IgD-negative memory B cell (primary cell): ENCODE measurements at places on chromosomes 4 and X. TPM values are rescaled to one million over a fixed set of nuclear protein-coding genes. Genes with fewer than 3 reads are reported as not detected.

Gene CXXC4
- not detected for polyA plus RNA-seq

Gene PAK3
- 0.19 TPM for polyA plus RNA-seq

Gene DKK2
- 0.15 TPM for polyA plus RNA-seq

Gene CTAG1B
- not detected for polyA plus RNA-seq

Gene COX7B2
- polyA plus RNA-seq: not detected

Gene ENPP6
- not detected for polyA plus RNA-seq

Gene CXCL3
- not detected for polyA plus RNA-seq

Gene TRAM1L1
- not detected for polyA plus RNA-seq

Gene NSUN7
- 1.1 TPM for polyA plus RNA-seq

Gene GPRASP1
- 2.0 TPM for polyA plus RNA-seq

Gene SPINK2
- polyA plus RNA-seq: 7.1 TPM
